ENCODE measurements at places on chromosomes 2 and 18.

DNA sequence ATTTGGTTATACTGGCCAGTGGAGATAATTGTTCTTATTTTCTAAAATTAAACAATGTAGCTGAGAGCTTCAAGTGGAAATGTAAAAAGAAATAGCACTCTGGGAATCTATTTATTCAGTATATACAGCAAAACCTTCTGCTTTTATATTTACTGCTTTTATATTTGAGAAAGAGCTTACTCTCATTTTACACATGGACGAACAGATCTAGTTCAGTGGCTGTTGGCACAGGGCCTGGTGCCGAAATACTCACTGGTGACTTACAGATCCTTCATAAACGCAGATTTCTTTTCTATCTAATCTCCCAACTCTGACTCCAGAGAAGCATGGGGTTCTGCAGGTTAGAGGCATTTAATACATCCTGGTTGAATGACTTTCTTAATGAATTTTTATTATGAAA, 266.2 kb downstream of the ASXL3 start:
- no peak for DNase-seq

- no peak for DNase-seq
These were observed 161.2 kb downstream of the PTPRM start for GRCh38 chr18:7728297-7728696.

- no peak for DNase-seq
These were observed 66.0 kb upstream of the SLC14A2 start for GRCh38 chr18:45549290-45549689.

- peak; percentile 60 for DNase-seq
These were observed 59.4 kb downstream of the STEAP3 start for GRCh38 chr2:119282996-119283511.

- DNase-seq, result no peak
These were observed 65.8 kb upstream of the CABLES1 start for GRCh38 chr18:23069481-23069880.

DNA sequence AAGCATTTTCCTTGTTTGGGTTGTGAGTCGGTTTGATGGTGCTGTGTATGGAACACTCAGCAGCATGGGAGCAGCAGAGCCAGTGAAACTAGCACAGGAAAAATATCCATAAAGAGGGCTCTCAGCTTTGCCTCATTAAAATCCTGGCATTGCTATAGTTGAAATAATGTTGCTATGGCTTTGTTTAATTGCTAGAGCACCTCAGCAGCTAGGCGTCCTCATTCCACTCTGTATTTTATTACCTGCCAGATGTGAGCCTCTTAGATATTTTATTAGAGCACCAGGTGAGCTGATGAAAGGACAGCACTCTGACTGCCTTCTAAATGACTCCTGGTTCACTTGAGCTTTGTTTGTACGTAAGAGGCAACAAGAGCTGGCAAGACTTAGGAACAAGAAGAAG, 232.4 kb downstream of the MTX2 start:
- DNase-seq, result no peak

DNA sequence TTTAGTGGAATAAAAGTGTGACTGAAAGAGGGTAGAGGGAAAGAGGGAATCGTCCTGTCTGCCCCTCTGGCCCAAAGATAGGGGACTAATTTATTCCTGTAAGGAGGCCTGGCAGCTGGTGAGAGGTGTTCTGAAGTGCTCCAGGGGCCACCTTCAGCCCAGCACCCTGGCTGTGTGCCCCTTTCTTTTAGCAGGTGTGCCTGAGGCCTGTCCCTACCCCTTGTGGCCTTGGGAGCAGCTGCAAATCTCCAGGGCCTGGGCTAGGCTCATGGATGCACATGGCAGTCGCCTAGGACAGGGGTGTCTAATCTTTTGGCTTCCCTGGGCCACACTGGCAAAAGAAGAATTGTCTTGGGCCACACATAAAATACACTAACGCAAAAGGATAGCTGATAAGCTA, 37.3 kb downstream of the FHOD3 start:
- DNase-seq, result no peak

- DNase-seq, result no peak
These were observed 555.6 kb downstream of the EPHA4 start for GRCh38 chr2:221016551-221016950.

DNA sequence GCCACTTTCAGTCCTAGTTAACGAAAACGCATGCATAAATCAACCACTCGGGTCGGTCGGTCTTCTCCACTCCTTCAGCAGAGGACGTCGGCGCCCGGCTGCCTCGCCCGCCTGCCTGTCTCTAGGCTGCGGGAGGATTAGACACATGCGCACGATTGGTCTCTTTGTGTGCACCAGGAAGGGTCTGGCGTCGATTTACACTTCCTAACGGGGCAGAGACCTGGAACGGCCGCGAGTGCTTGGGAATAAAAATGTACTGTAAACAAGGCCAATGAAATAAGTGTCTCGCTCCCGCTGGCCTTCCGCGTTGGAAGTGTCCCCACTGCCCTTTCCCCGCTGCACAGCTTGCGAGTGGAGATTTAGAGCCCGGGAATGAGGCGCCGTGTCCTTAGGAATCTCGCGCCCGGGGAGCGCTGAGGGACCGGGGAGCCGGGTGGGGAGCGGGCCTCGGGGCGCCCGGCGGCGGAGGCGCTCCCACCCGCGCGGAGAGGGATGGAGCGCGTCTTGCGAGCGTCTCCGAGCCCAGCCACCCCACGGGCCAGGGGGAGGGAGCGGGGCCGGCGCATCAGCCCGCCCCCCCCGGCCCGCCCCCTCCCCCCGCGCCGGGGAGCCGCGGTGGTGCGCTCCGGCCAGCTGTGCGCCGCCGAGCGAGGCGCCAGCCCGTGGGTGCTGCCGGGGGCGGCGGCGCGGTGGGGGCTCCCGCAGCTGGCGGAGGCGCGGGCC, at the start of gene DOK6:
Gene DOK6, plus strand, starts transcription at position 636 of the 723 bp plus-strand sequence.
- DNase-seq, result peak; percentile 82

DNA sequence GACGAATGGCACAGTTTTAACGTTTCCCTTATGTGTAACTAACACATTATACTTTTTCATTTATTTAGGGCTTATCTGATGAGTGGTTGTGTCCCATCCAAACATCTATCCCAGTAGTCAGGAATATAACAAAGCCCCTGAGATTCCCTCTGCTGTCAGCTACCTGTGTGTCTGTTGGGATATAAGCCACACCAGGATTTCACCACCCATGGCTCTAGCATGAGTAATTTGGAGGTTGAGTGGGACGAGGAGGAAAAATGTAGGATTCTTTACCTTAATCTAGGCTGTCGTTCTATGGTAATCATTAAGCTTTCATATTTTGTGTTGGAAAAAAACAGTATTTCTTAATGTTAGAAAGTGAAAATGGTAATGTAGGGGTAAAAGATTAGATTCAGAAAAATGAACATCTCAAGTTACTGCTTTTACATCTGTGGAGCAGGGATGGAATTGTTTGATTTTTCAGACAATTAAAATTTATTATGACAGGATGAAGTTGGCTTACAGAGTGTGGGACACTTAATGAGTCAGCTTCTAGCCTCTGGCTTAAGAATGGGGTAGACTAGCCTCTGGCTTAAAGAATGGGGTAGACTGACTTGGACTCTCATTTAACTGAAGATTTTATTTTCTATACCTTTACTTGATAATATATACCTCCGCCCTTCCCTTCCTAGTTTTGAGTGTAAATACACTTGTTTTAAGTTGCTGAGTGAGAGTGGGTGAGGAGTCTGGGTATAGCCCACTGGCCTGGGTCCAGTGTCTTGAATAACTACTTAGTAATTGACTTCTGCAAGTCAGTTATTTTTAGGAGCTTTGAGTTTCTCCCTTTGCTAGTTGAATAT, 88.5 kb upstream of the RANBP2 start:
- DNase-seq, result no peak

DNA sequence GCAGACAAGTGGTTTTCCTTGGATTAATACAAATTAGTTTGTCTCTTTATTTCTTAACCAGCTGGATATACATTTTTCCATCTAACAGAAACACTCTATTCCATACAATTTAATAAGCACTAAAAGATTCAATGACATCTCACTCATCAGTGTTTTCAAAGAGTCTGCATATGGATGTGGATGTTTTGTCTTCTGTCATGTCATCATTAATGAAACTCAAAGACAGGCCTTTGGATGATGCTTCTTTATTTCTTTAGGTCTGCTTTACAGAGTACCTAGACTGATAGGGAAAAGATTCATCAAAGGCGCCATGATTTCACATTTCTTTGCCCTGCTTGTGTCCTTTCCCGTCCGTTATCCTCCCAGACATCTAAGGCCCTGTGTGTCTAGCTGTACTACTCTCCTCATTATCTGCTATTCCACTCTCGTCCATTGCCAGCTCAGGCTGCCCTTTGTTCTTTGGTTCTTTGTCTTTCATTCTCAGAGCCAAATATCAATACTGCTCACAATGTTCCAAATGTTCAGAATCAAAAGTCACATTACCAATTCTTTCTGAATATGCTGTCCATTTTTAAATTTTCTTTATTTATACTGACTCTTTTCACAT, 232.3 kb upstream of the CHAC2 start:
- DNase-seq, result no peak
